ENCODE measurements at places on chromosomes 7 and 10. TPM values are rescaled to one million over a fixed set of nuclear protein-coding genes. Genes with fewer than 3 reads are reported as not detected.

TRIM50 gene
- total RNA-seq, result not detected

ERVW-1 gene
- total RNA-seq, result not detected

PIK3AP1 gene
- total RNA-seq, result 1.7 TPM

CALCR gene
- not detected for total RNA-seq

NRCAM gene
- total RNA-seq, result 2.0 TPM

NPC1L1 gene
- not detected for total RNA-seq

ZP3 gene
- 5.9 TPM for total RNA-seq

TTYH3 gene
- 3.8 TPM for total RNA-seq

SPDYE16 gene
- not detected for total RNA-seq

DNA sequence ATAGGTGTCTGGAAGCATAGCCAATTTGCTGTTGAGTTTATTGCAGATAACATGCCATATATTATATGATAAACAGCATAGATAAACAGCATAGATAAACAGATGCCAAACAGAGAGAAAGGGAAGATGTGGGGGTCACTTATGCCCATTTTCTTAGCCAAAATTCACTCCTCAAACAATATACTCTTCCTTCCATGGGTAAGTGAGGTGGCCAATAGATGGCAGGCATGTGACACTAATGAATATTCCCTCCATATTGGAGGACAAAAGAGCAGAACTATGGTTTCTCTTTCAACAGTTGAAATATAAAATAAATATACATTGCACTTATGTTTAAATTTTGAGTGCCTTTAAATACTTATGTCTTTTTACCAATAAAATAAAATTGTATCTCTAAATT is 1212.8 kb downstream of the REEP3 start:
- DNase-seq, result no peak
- H3K27me3 ChIP-seq, result no peaks in the 10 kb centered on the region
- H3K27ac ChIP-seq, result no peak overlapping the region
- H3K36me3 ChIP-seq, result no peaks in the 10 kb centered on the region
- no peaks in the 10 kb centered on the region for H3K4me1 ChIP-seq

DNA sequence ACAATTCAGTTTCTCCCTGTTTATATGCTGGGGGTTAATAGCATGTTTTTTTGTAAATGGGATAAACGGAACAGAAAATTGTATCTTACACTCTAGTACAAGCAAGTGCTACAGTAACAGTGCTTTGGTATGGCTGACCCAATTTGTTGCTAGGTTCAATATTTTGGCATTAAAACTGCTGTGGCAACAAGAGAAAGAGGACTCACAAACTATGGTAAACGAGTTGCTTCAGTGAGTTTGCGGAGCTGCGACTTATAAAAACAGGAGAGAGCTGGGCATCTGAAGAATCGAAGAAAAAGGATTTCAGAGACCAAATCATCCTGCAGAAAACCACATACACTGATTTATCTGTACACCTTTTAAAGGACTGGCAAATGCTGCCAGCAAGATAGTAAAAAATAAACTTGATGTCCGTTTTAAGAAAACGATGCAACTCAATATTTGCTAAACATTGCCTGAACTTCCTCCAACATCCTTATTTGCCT is 2.2 kb downstream of the GLUD1 start:
- H3K4me1 ChIP-seq, result peaks cover 9% of the 10 kb centered on the region
- no peaks in the 10 kb centered on the region for H3K36me3 ChIP-seq
- no peak for DNase-seq
- H3K27me3 ChIP-seq, result no peaks in the 10 kb centered on the region

DNA sequence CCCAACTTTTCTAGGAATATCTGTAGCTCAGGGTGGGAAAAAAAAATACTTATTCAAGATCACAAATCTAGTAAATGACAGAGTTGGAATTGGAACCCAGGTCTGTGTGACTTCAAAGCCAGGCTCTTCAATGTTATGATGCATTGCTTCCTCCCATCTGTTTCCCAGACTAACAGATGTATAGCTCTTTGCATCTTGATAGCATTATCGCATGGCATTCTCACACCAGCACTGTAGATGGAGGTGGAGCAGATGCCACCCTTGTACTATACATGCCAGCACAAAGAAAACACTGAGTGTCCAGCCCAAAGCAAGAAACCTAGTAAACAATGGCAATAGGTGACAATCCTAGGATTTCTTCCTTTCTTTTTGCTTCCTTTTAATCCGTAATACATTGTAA is 497.3 kb downstream of the NEBL start:
- H3K4me1 ChIP-seq, result no peaks in the 10 kb centered on the region
- H3K36me3 ChIP-seq, result no peaks in the 10 kb centered on the region
- no peak for DNase-seq

- DNase-seq, result no peak
- H3K36me3 ChIP-seq, result no peaks in the 10 kb centered on the region
- H3K4me3 ChIP-seq, result peak overlapping the region; percentile 75
- peak overlapping the region; percentile 99 for H3K27ac ChIP-seq
These were observed 3.8 kb downstream of the ZYX start for GRCh38 chr7:143384661-143385631.

DNA sequence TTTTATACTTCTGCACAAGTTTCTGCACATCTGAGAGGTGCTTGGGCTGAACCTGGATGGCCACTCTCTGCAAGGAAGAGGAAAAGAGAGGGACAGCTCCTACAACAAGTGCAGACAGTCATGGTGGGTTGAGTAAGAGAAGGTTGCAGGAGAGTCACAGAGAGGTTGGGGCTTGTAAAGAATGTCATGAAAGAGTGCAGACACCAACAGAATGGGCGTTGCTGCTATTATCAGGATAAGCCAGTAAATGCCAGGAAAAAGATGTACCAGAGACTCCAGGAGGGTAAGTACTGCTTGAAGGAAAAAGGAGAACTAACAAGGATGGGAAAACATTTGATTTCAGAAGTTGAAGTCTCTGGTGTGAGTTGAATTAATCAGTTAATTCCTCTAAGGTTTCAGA is 77.8 kb upstream of the NRP1 start:
- H3K4me3 ChIP-seq, result no peak overlapping the region
- H3K36me3 ChIP-seq, result no peaks in the 10 kb centered on the region
- no peak for DNase-seq
- no peaks in the 10 kb centered on the region for H3K27me3 ChIP-seq
- H3K4me1 ChIP-seq, result no peaks in the 10 kb centered on the region
- peak overlapping the region; percentile 59 for H3K27ac ChIP-seq

DNA sequence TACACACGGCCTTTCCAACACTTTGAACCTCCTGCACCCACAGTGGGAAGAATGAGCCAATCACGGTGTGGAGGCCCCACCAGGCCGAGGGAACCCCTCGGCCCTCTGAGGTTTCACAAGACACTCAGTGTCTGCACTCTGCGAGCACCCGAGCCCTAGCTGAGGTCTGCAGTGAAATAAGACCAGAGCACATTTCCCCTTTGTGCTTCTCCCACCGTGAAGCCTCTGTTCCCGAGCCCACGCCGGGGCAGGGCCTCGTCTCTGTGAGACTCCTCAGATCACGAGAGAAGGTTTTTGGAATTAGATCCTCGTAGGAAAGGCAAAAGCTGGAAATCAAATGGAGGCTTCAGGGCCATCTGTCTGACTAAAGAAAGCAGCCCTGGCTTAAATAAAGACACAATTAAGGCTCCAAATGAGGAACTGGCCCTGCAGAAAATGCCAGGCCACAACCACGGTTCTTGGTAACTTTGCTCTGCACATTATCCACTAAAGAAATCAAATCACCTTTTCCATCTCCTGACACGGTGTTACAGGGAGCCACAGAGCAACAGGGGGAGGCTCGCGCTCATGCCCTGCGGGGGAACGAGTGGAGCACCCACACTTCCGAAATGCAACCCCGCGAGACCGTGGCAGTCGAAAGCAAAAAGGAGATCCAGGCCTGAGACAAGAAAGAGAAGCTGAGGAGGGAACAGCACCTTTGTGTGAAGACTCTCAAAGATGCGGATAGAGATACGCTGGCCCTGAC is 43.7 kb downstream of the FAM53B start:
- peak overlapping the region; percentile 92 for H3K27ac ChIP-seq
- no peak for DNase-seq
- no peak overlapping the region for H3K4me3 ChIP-seq
- peaks cover 48% of the 10 kb centered on the region for H3K4me1 ChIP-seq
- H3K36me3 ChIP-seq, result no peaks in the 10 kb centered on the region

- H3K27me3 ChIP-seq, result no peaks in the 10 kb centered on the region
- no peak overlapping the region for H3K27ac ChIP-seq
- no peaks in the 10 kb centered on the region for H3K4me1 ChIP-seq
- DNase-seq, result no peak
- H3K4me3 ChIP-seq, result no peak overlapping the region
These were observed 48.5 kb downstream of the ZNF467 start for GRCh38 chr7:149724661-149725425.

DNA sequence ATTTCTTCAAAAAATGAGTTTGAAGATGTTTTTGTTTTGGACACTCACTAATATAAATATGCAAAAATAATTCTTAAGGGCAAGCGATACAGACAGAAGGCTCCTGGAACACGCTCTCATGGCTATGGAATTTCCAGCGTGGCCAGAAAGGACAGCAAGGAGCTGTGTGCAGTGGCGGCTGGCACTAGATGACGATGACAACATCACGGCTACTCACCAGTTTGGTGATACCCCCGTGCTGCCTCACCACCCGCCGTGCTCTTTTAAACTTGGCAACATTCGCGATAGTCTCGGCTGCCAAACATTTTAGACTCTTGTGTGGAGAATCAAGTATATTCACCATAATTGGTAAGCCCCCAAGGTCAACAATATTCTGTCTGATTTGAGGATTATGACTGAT is 54.9 kb downstream of the ODAD2 start:
- no peaks in the 10 kb centered on the region for H3K27me3 ChIP-seq
- H3K4me1 ChIP-seq, result no peaks in the 10 kb centered on the region
- H3K36me3 ChIP-seq, result no peaks in the 10 kb centered on the region
- DNase-seq, result no peak
- no peak overlapping the region for H3K27ac ChIP-seq

GRCh38 chr7:5302577-5302976 is 19.8 kb downstream of the SLC29A4 start:
- H3K4me1 ChIP-seq, result no peaks in the 10 kb centered on the region
- H3K27ac ChIP-seq, result no peak overlapping the region
- DNase-seq, result no peak

DNA sequence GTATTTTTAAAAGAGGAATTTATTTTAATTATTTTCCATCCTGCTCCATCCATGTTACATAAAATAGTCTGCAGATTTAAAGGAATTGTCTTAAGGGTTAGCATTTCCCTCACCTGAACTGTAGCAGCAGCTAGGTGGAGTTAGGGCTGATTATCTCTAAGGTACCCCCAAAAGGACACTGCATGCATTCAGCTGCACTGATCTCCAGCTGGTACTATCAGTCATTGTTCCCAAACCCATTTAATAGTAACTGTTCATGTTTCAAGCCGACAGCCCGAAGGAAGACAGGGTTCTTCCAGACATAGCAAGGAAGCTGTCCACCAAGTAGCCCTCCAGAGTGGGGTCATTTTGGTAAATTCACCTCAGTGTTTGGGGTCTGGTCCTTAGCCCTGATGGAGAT is 48.7 kb downstream of the FAM171A1 start:
- no peaks in the 10 kb centered on the region for H3K36me3 ChIP-seq
- DNase-seq, result no peak
- H3K27ac ChIP-seq, result peak overlapping the region; percentile 23

DNA sequence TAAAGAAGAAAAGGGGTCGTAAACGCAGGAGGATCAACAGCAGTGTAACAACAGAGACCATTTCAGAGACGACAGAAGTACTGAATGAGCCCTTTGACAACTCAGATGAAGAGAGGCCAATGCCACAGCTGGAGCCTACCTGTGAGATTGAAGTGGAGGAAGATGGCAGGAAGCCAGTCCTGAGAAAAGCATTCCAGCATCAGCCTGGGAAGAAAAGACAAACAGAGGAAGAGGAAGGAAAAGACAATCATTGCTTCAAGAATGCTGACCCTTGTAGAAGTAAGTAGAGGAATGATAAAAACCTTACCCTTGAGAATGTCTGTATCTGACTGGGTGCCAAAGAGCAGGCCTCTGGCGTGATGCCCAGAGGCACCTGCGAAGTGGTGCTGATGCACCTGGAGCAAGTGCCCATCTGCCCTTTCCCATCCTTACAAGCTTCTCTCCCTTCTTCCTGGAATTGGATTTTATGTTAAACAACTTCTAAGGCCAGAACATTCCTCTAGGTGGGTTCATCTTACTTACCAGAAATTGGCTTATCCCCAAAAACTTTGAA is 86.4 kb upstream of the SAMD8 start:
- no peak overlapping the region for H3K27ac ChIP-seq
- H3K4me1 ChIP-seq, result no peaks in the 10 kb centered on the region
- H3K27me3 ChIP-seq, result no peaks in the 10 kb centered on the region
- no peak overlapping the region for H3K4me3 ChIP-seq
- no peaks in the 10 kb centered on the region for H3K36me3 ChIP-seq
- no peak for DNase-seq

DNA sequence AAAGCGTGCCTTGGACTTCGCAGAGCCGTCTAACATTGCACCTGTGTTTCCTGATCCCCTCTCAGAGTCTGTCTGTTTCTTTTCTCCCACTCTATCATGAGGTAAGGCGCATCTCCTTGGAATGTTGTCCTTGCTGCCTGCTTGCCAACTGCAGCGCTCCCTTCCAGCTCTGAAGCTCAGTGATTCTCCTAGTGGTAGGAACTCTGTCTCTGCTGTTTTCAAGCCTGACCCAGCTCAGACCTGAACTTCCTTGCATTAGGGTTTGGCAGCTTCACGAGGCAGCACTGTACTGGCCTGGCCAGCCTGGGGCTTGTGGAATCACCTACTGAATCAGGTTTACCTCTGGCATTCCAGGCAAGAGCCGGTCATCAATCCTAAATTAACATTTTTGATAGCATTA is 123.9 kb downstream of the CREB5 start:
- no peak overlapping the region for H3K4me3 ChIP-seq
- peak; percentile 58 for DNase-seq
- H3K36me3 ChIP-seq, result no peaks in the 10 kb centered on the region
- no peaks in the 10 kb centered on the region for H3K27me3 ChIP-seq

- H3K27ac ChIP-seq, result no peak overlapping the region
- H3K4me1 ChIP-seq, result no peaks in the 10 kb centered on the region
- no peaks in the 10 kb centered on the region for H3K27me3 ChIP-seq
- no peaks in the 10 kb centered on the region for H3K36me3 ChIP-seq
- no peak for DNase-seq
These were observed 126.0 kb upstream of the GDF10 start for GRCh38 chr10:47173929-47174442.
